ENCODE measurements at places on chromosomes 2 and 18.

- DNase-seq, result no peak
Measured at GRCh38 chr18:49490246-49490762, 3.3 kb upstream of the C18orf32 start.

- DNase-seq, result no peak
Measured at GRCh38 chr18:7889515-7889914, 322.4 kb downstream of the PTPRM start.

GRCh38 chr18:29004921-29005320, 828.0 kb upstream of the CDH2 start:
- DNase-seq, result no peak

DNA sequence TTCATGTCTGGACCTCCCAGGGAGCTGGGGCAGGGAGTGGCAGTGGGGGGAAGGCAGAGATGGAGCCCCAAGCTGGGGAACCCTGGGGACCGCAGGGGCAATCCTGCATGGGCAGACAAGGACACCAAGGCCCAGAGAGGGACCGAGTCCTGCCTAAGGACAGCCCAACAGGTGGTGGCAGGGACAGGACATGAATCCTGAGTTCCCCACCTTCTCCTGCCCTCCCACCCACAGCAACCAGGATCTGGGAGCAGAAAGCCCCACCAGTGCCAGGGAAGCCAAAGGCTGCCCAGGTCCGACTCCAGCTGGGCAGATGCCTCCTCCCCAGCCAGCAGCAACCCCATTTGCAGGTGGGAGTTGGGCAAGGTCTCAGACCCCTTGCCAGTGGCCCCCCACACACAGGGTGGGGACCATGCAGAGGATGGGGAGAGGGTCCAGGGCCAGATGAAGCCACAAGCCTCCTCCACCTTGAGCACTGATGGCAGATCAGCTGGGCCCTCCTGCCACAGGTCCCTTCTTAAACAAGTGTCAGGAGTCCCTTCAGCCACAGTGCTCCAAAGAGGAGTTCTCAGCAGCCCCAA, 6.3 kb downstream of the ADRA2B start:
- no peak for DNase-seq

GRCh38 chr2:207269038-207269437, 103.3 kb upstream of the KLF7 start:
- no peak for DNase-seq

- no peak for DNase-seq
Measured at GRCh38 chr2:15762449-15762848, 170.8 kb downstream of the DDX1 start.

DNA sequence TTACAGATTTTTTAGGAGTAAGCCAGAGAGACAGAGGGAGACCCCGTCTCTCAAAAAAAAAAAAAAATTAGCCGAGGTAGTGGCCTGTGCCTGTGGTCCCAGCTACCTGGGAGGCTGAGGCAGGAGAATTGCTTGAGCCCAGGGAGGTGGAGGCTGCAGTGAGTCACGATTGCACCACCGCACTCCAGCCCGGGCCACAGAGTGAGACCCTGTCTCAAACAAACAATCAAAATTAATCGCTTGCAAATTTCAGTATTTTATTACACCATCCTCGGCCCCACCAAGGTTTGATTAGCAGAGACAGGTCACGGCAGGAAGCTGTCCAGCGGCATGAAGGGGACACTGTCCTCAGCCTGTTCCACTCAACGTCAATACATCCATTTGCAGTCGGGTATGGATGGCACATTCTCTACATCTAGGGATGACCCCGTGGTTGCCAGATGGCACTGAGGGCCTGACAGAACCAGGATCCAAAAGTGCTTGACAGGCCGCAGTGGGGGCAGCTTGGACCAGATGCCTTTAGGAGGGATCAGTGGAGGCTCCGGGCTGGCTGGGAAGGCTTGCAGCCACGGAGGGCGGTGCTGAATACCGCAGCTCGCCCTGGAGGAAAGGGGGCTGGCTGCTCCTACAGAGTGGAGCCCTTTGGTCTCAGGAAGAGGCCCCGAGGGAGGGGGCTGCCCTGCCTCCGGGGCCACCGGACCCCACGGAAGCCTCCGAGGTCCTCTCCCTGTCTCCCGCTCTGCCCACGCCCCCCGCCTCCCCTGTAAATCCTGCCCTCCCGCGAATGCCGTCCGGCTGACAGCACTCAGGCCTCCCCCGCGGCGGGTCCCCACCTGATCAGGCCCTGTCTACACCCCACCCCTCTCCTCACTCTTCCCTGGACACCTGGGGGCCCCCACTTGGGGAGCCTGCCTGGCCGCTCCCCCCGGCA, 13.1 kb downstream of the ASPRV1 start:
- DNase-seq, result no peak

- no peak for DNase-seq
Measured at GRCh38 chr2:240954436-240955305, 43.7 kb upstream of the SNED1 start.

DNA sequence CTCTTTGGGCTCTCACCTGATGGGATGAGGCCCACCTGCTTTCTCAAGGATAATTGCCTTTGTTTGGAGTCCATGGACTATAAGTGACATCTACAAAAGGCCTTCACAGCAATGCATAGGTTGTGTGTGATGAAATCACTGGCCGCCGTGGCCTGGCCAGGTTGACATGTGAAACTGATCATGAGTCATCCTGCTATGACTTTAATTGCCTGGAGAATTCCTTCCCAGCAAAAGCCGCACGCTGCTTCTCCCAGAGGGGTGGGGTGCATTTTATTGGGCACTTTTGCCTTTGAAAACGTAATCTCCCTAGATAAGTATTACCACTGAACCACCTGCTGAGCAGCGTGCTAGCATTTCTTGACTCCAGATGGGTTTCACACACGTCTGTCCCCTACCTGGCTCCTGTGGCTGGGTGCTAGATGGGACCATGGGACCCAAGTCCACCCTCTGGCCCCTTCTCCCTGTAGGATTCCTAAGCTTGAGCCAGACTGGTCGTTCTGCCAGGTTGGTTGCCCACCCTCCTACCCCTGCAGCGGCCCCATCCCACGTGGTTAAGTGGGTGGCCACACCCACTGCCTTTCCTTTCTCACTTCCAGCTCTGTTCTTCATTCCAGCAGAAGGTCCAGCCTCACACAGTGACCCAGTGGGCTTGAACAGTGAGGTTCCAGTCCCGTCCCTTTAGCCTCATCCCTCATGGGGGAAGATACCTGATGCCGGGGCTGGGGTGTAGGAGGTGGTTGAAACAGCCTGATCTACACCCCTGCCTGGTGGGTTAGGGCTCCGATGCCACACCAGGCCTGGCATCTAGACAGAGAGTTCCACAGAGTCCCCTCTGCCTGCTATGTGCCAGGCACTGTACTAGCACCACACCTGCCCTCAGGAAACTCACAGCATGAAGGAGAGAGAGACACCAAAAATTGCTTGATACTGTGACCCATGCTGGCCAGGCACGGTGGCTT, 89.6 kb downstream of the GBX2 start:
- no peak for DNase-seq

DNA sequence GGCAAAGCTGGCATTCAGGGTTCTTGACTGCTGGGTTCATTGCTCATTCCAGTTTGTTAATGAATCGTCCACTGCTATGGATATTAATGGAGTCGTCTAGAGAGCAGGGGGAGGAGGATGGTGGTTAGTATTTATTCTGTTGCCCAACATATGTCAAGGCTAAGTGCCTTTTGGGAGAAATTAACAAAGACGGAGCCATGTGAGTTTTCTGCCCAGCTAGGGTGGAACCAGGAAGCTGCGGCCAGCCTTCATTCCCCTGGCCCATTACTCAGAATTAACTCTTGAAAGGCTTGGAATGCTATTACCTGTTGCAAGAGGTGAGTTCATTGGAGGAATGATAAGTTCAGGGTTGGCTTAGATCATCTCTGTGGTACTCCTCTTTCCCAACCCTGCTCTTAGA, 19.3 kb downstream of the IGFBP2 start:
- no peak for DNase-seq

DNA sequence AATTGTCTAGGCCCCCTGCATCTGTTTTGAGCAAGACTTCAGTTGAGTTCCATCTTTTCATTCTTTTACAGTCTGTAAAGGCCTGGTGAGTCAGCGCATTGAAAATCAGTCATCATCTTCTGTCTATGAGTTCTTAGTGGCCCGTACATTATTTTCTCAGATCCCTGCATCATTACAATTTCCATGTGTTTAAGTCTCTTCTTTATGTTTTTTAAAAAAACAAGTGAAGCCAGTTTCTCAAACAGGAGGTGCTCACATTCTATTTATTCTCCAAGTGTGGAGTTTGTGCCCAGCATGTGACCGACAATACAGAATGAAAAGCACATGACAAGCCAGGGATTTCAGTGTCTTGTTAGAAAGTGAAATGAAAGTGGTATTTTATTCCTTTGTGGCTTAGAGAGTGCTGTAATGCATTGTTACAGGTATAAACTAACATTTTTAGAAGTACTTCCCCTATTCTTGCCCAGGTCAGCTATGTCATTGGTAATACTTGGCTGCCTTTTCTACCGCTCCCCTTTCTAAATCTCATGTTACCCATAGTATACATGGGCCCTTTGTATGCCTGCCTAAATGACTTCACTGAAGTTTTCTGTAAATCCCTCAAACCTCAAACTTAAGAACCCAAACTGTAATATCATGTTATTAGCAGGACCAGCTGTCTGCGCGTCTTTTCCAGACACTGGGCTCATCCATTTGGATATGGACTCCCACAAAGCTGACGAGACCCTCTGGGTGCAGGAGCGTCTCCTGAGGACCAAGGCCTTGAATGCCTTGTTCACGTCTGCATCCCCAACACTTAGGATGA, 67.6 kb downstream of the FEZ2 start:
- DNase-seq, result no peak

GRCh38 chr2:48954935-48955334, 199.4 kb downstream of the FSHR start:
- DNase-seq, result no peak

DNA sequence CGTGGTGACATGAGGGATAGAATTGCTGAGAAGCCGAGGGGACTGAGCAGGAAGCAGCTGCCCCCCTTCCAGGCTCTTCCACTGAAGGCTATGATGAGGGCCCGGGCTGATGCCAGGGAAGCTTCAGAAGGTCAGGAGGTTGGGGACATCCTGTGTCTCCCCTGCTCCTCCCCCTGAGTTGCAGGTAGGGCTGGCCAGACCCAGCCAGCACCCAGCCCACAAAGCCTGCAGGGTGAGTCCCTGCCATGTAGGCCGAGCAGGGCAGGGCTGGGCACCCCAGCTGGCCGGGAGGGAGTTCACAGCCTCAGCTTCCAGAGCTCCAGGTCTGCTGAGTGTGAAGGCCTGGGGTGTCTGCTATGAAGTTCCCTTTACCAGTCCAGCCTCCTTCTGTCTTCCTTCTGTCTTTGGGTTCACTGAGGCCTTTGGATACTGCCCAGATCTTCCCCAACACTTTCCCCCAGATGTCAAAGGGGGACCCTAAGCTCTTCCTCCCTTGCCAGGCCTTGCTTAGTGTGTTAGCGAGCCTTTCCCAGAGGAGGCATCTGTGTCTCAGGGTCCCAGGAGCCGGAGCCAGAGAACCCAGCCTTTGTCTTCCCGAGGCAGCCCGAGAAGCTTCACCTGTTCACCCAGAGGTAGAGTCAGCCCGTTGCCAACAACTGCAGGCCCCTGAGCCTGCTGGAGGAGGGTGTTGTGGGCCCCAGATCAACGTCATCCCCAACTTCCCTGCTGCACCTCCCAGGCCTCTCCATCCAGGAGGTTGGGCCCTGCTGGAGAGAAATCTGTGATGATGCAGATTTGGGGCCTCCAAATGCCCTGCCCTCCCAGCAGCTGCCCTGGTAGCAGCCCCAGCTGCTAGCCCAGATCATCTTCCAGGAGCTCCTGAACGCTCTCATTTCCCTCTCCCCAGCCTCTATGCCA, 3.6 kb upstream of the NCL start:
- DNase-seq, result no peak

DNA sequence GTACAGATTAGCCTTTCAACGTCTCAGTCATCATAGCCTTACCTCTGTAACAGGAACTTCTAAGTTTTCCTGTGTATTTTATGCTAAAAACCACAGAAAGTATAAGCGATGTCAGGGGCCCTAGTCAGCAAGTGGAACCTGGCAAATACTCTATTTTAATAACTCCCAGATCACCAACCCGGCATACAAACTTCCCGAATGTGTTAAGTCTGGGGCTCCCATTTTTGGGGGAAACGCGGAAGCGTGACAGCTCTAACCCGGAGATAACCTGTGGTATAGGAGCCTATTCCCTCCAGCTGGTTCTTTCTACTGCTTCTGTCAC, 574 bp downstream of the NIFK start:
- no peak for DNase-seq

DNA sequence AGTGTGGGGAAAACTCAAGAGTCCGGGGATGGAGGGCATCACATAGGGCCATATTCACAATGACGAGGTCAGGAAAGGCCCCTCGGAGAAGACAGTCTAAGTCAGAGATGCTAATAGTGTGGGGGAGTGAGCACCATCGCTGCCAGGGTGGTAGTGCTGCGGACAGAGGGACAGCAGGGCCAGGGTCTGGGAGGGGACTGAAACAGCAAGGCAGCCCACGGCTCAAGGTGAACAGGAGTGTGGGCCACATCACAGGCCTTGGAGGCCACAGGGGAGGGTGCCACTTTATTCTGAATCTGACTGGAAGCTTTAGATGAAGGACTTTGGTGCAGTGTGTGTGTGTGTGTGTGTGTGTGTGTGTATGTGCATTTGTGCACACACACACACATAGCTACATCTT, 130.9 kb upstream of the GLI2 start:
- no peak for DNase-seq

DNA sequence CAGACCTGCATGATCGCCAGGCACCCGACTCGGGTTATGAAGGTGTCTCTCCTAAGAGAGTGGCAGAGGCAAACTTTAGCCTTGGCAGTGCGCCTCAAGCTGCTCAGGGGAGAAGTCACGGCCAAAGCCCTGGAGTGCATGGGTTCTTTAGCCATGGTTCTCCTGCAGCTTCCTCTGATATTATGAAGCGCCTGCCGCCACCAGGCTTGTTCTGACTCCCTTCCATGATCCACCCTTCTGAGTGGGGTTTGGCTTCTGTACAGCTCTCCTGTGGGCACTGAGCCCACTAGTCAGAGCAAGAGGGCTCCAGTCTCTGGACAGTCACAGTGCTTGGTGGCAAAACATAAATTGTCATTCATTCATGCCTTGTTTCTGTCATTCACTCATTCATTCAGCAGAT, 25.9 kb upstream of the TMBIM1 start:
- DNase-seq, result no peak

- no peak for DNase-seq
Measured at GRCh38 chr2:72533765-72534164, 292.1 kb downstream of the EXOC6B start.
